ENCODE measurements at places on chromosomes 6 and 20. TPM values are rescaled to one million over a fixed set of nuclear protein-coding genes. Genes with fewer than 3 reads are reported as not detected.

- DNase-seq: peak; percentile 21
These were observed 83.3 kb downstream of the DCDC2 start for GRCh38 chr6:24274441-24275083.

DNA sequence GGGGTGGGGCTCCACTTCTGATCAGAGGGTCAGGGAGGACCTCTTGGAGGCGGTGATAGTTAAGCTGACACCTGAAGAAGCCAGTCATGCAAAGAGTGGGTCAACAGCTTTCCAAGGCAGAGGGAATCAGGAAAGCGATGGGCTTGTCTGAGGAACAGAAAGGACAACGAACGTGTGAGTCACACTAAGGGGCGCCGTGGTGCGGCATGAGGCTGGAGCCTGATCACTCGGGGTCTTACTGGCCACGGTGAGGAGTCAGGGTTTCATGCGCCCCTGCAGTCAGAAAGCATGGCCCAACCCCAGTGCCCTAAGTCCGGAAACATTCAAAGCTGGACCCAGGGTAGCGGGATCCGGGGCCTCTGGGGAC lies 50.6 kb upstream of the SLC32A1 start:
- no peak for DNase-seq

GRCh38 chr6:85468326-85468725 lies 18.4 kb downstream of the NT5E start:
- DNase-seq: no peak

DNA sequence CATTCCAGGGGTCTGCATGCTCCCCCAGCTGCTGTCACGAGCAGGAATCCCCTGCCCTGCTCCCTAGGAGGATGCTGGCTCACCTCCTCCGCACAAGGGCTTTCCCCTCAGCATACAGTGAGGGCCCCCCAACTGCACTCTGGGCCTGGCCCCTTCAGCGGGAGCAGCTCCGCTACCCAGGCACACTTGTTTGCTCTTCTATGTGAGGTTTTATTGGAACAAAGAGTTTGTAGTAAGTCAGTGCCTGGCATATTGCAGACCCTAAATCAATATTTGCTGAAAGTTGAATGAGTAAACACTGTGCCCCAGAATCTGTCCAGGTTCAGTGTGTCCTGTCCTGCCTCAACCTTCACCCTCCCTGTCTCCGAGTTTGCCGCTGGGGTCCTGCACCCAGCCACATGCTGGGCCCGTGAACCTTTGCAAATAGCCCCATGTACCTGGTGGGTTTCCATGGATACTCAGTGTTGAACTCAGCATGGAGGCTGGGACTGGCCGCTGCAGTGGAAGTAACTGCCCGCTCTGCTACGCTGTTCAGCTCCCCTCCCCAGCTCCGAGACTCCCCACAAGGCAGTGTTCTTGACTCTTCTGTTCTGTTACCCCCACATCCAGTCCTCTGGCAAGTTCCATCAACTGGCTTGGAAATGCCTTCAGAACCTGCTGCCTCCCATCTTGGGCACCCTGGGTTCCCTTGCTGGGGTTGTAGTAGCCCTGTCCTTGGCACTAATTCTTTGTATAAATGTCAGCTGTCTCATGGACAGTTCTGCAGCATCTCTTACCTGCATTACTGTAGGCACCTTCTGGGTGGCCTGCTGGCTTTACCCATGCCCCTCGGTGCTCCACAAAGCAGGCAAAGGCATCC lies 15.7 kb downstream of the SLC22A1 start:
- DNase-seq: no peak

DNA sequence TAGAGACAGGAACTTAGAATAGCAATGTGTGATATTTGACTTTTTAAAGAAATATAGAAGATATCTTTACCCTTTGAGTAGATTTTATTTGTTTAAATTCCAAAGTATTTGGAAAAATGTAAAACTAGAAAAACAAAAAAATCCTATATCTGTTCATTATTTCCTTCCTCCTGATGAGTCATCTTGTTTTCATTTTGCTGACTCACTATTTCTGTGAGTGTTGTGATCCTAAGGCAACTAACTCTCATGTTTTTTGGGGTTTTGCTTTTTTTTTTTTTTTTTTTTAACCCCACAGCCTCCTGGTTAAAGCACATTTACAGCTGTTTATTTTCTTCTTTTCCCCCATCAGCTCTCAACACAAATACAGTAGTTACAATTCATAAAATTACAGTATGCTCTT lies 37.8 kb upstream of the THEMIS start:
- peak; percentile 67 for DNase-seq

Gene TTK
- total RNA-seq: 35.9 TPM

Gene IMPG1
- not detected for total RNA-seq

Gene SRC
- 19.1 TPM for total RNA-seq

Gene TXLNB
- 0.36 TPM for total RNA-seq

Data from fibroblast of the aortic adventitia (primary cell).